ENCODE measurements at places on chromosomes 3 and 15.

DNA sequence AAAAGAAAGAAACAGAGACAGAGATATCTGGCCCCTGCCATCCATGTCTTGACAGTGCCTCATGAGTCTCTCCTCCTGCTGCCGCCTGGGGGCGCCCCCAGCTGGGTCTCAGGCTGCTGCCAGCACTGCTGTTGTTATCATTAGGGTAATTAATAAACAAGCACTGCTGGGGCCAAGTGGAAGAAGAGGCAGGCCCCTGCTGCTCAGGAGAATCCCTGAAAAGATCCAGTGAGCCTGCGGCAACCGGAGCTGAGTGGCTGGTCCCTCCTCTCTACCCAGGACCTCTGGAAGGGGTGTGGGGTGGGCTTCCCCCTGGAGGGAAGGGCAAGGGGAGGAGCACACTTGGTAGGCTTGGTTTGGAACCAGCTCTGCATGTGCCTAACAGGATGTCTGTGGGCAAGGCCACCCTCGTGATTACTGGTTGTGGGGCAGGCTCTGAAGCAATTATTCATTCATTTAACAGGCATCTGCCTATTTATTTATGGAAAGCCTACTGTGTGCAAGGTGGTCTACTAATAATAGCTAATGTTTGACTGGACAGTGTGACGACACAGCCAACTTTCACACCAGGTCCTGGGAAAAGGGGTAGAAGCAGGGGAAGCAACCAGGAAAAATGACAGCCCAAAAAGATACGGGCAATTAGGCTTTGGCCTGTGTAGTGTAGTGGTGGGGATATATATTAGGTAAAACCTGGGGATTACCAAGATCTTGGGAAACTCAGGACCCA lies 1.2 kb upstream of the TYRO3 start:
- DNase-seq, result peak; percentile 80

GRCh38 chr3:42852441-42852840 lies 23.2 kb downstream of the CYP8B1 start:
- no peak for DNase-seq

- DNase-seq, result no peak
These were observed 8.9 kb upstream of the SPPL2A start for GRCh38 chr15:50774450-50774849.

DNA sequence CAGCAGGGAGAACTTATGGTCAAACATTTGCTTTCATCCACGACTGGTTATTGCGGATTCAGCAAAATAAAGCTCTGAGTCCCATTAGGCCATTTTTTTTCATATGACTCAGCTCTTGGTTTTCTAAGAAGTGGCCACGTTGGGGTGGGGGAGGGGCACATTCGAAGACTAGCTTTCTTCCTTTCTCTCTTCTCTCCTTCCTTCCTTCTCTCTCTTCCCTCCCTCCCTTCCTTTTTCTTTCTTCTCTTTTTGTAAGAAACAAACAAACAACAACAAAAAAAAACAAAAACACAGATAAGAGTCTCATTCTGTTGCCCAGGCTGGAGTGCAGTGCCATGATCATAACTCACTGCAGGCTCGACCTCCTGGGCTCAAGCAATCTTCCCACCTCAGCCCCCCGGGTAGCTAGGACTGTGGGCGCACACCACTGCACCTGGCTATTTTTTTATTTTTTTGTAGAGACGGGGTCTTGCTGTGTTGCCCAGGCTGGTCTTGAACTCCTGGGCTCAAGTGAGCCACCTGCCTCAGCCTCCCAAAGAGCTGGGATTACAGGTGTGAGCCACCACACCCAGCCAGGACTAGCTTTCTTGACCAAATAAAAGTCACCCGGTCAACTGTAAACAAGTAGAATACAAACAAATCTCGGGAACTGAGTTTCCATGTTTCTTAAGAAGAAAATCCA lies 41.6 kb downstream of the ABCC5 start:
- no peak for DNase-seq

DNA sequence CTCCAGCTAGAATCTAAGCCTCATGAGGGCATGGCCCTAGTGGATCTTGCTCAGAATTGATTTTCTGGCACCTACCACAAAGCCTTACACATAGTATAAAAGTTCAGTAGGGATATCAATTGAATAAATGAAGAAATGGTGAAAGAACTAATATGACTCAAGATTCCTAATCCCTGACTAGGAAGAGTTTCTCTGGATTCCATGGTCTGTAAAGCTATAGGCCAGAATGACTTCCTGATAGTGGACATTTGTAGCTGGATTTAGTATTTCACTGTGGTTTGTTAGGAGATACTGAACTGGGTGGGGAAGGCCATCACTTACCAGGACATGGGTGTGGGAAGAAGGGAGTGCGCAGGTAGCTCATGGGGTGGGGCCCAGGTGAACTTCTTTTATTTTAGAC lies 168.9 kb downstream of the RAP2B start:
- no peak for DNase-seq

GRCh38 chr15:84955089-84955848 lies 26.4 kb upstream of the PDE8A start:
- peak; percentile 85 for DNase-seq

DNA sequence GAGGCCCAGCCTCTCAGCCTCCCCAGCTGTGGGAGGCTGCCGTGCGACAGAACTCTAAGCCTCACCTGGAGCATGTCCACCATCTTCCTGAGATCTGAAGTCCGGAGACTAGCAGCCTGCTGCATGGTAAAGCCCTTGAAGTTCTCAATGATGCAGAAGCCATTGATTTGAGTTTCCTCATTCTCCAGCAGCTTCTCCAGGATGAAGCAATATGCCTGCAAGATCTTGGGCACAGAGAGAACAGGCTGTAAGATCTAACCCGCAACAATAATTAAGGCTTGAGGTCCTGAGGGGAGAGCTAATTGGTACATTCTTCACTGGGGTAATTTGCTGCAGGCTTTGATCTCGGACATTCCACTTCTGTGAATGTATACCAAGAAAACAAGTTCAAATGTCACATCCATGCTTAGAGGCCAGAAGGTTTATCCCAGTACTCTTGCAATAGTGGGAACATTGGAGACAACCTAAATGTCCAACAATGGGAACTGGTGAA lies 9.7 kb downstream of the RLBP1 start:
- DNase-seq, result no peak

DNA sequence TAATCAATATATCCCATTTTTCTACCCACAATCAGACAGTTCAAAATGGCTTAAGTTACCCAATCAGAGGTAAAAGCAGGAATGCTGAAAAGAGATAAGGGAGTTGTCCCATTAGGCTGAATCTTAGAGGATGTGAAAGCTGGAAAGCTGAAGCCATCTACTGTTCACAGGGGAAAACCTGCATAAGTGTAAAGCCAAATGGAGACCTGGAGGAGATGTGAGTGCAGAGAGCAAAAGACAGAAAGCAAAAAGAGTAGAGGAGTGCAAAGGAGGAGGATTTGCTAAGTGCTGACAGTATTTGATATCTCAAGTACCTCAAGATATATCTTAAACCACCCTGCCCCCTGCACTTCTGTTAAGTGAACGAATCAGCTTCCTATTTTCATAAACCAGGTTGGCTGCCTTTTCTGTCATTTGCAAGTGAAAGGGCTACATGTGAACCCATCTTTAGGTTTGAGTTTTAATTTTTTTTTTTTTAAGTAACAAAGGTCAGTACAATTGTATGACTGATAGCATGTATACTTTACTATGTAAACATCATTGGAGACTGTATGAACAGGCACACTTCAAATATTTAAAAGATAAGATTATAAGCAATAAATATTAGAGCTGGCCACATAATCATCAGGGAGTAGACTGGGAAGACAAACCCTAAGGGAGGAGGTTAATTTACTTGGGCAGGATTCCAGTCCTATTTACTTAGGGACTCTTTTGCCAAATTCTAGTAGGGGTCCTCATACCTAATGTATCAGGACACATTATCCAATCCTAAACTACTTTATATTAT lies 22.8 kb upstream of the P2RY1 start:
- no peak for DNase-seq

DNA sequence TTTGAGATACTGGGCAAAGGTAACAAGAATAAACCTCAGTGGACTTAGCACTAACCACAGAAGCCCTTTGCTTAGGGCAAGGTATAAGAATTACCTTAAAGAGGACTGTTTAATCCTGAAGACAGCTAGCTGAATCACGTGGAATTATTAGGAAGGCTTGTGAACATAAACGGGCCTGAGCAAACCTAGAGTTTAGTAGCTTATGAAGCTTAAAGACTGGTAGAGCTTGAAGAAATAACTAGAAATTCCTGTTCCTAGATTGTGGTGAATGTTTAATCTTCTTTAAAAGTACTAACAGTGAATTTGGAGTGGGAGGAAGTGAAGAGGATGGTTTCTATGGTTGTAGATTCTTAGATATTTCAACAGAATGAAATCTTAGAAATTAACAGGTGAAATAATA lies 428.9 kb upstream of the THRB start:
- no peak for DNase-seq
